ENCODE measurements at places on chromosomes 7 and 10.
A peak's percentile ranks its signal among the peaks of the same experiment; 100 is the strongest.

DNA sequence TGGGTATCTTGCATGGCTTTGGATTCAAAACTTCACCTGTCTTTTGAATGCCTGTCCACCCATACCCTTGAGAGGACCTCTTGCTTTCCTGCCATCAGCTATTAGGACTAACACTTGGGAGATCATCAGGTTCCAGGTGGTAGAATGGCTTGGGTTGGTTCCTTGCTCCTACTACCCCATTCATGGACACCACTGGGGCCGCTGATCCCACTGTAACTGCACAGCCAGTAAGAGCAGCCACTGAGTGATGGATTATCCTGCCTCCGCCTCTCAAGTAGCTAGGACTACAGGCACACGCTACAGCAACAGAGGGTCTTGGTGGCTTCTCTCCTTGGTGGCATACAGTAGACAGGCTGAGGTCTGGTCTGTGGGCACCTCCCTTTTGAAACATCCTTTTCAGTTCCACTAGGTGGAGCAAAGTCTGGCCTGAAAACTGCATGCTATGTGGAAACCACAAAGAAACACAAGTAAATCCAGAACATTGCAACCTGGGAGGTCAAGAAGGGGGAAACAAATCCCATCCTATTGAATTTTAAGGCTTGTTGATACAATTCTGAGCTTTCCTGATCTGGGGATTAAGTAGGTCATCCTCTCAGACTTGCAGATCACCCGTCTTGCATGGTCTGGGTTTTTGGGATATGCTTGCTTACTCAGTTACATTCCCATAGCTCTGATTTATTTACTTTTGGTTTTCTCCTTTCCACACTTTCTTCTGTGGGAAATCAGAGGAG is 9.4 kb downstream of the WBP1L start:
- DNase-seq, result peak; percentile 83

- no peak for DNase-seq
Observed at GRCh38 chr7:111090846-111091245, at the start of gene LRRN3. LRRN3 (plus strand) TSS chr7:111091127; CDS start chr7:111122773, 31,646 bp downstream.

- DNase-seq, result no peak
Observed at GRCh38 chr10:2236876-2237275, 499.6 kb upstream of the ADARB2 start.

DNA sequence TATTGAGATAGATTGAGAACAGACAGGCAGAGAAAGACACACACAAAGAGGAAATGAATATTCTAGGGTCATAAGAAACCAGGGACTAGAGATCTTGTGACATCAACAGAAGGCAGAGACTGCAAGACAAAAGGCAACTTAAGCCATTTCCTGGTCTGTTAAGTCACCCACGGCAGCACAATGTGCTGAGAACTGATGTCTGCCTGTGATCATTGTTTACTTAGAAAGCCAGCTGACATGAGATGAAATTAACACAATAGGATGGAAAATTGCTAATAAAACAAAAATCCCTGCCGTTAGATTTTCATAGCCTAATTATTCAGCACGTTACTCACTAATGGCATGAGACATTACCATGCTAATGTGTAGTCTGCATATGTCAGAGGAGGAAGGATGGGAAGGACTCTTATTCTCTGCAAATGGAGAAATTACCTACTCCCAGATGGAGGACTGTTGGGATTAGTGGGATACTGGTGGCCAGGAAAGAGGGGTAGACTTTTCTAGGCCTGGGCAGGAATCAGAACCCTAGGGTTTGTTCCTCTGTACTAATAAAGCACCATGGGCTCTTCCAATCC is 191.3 kb upstream of the PODXL start:
- DNase-seq, result no peak

- DNase-seq, result no peak
Observed at GRCh38 chr7:122304319-122304975, at the start of gene FEZF1. FEZF1 (minus strand) TSS chr7:122304750; CDS start chr7:122304437, 313 bp downstream.

DNA sequence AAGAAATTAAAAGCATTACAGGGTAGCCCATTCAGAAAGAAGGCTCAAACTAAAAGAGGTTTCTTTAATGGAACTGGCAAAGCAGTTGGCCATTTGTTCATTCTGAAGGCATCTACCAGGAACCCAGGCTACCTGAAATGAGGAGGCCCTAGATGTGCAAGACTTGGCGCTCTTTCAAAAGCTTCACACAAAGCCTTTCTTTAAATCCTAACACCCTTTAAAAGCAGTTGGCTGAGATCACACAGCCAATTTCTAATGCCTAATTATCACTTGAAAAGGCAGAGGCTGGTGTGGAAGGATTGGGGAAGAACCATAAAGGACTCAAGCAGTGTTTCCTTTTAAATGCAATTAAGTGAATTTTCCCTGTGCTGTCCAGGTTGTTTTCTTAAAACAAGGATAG is 23.2 kb downstream of the PPP1R17 start:
- no peak for DNase-seq

- no peak for DNase-seq
Observed at GRCh38 chr7:95788258-95788657, 15.9 kb downstream of the DYNC1I1 start.

DNA sequence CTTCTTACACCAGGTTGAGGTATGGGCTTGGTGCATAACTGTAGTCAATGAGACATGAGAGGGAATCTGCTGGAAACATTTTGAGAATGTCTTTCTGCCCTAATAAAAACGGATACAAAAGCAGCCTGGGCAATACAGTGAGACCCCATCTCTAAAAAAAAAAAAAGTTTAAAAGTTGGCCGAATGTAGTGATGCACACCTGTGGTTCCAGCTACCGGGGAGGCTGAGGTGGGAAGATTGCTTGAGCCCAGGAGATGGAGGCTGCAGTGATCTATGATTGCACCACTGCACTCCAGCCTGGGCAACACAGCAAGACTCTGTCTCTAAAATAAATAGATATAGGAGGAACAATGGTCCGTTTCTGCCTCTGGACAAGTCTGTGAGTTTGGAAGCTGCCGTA is 81.5 kb upstream of the FAM171A1 start:
- DNase-seq, result no peak

GRCh38 chr7:125061-125475 is 67.3 kb upstream of the FAM20C start:
- no peak for DNase-seq

All from hematopoietic multipotent progenitor cell treated with erythropoietin and hydrocortisone succinate and interleukin-3 and kit ligand, for 6 days (in vitro differentiated cells).